ENCODE measurements at places on chromosomes 1 and 21. TPM values are rescaled to one million over a fixed set of nuclear protein-coding genes. Genes with fewer than 3 reads are reported as not detected.

The C1orf87 gene
- polyA plus RNA-seq, result 0.18 TPM

The CDKN2C gene
- 10.4 TPM for polyA plus RNA-seq

The SLC26A9 gene
- polyA plus RNA-seq, result 0.38 TPM

The CACHD1 gene
- polyA plus RNA-seq, result 54.1 TPM

The MAP1LC3C gene
- 1.3 TPM for polyA plus RNA-seq

The C2CD4D gene
- polyA plus RNA-seq, result 0.22 TPM

The ETV3 gene
- polyA plus RNA-seq, result 23.7 TPM

The TSPAN2 gene
- polyA plus RNA-seq, result 46.3 TPM
